ENCODE measurements at places on chromosomes 2 and 18.

GRCh38 chr2:120265006-120265405 lies 12.4 kb downstream of the RALB start:
- no peak for DNase-seq

DNA sequence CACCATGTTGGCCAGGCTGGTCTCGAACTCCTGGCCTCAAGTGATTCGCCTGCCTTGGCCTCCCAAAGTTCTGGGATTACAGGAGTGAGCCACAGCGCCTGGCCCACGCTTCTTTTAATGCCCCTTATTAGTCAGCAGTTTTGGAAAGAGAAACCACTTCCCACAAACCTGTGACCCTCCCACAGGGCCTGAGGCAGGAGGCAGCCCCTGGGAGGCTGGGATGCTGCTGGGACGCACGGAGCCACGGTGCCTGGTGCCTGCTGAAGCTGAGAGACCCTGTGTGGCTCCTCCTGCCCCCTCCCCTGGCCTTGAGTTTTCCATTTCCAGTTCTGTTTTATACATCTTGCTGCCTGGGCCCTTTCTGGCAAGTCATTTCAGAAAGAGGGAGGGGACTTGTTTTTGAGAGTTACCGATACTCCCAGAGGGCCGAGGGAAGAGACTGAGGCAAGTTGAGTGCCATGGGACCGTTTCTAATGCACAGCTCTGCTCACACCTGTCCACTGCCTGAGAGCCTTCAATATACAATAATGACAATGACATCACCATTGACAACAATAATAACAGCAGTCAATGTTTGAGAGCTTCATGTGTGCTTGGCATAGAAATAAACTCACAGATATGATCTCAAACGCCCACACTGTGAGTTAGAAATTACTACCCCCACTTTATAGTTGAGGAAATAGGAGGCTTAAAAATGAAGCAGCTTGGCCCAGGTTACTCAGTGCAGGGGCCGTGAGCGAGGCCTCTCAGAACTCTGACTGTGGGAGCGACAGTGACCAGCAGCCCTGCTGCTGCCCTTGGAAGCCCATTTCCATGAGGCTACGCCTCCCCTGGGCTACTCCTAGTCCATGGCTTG lies 78.1 kb upstream of the YWHAQ start:
- peak; percentile 11 for DNase-seq

DNA sequence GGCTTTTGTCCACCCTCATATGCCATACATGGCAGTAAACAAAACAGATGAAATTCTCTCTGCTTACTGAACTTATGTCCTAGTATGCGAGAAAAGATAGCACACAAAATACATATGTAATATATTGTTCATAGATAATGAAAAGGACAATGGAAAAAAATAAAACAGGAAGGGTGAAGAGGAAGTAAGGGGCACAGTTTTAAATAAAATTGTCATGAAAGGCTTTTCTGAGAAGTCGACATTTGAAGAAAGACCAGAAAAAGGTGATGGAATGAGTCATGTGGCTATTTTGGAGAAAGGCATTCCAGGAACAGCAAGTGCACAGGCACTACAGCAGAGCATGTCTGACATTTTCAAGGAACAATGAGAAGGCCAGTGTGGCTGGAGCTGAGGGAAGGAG lies 56.4 kb downstream of the KCNH7 start:
- no peak for DNase-seq

DNA sequence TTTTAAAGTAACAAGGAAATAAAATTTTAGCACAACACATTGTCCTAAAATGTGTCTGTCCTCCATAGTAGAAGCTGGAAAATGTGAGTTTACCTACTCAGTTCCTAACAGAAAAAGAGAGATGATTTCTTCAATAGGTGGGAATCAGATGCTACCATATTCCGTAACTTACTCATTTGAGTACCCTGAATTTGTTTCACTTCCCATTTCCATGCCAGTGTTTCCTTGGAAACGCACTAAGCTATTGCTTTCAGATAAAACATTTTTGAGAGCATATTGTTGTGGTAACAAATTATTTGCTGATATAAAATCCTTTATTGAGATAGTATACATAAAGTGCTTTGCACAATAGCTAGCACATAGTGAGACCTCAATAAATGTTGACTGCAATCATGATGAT lies 137.5 kb upstream of the BARD1 start:
- no peak for DNase-seq

DNA sequence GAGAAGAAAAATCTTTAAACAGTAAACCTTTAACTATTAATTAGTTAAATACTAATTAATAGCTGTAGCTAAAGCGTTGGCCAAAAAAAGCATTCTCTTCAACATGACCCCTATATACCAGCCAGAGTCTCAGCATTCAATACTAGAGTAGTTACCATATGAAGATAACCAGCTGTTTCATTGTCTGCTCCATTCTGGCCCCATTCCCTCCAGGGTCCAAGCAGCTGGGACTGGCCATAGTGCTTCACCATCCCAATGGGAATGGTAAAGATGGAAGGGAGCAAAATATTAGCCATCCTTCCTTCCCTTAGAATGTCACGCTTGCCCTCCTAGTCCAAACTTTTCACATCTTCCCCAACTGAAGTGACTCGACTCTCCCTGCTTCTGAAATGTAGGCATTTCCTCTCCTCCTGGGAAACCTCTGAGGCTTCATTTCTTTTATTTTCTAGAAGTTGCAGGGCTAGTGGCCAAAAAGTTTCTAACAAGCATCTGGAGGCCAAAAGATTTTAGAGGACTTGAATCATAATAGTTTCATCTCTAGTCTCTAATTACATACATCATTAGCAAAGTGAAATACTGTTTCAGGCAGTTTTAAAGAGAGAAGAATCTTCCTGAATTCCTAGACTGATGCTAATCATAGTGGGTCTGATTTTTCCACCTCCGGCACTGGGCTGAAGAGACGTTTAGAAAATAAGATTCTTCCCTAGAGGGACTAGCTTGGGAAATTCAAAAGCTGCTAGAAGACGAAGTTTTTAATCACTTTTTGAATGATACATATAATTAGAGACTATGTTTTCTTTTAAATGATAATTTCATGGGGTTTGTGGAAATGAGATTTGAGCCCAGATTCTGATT lies 52.7 kb downstream of the CCDC68 start:
- no peak for DNase-seq

- DNase-seq, result no peak
These were observed 2.1 kb downstream of the ST8SIA5 start for GRCh38 chr18:46754661-46755292.

DNA sequence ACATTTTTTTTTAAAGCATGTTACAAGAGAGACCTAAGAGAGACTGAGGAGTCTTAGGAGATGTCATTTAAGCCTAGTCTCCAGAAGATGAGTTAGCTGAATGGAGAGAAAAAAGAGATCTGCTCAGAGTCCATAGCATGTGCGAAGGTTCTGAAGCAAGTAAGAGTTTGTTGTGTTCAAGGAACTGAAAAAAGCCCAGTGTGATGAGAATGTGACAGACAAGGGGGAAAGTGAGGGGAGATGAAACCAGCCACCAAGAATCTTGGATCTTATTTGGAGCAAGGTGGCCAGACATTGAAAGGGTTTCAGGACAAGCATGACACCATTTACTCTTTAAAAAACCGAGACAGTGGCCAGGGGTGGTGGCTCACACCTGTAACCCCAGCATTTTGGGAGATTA lies 5.2 kb upstream of the MOB1A start:
- no peak for DNase-seq

DNA sequence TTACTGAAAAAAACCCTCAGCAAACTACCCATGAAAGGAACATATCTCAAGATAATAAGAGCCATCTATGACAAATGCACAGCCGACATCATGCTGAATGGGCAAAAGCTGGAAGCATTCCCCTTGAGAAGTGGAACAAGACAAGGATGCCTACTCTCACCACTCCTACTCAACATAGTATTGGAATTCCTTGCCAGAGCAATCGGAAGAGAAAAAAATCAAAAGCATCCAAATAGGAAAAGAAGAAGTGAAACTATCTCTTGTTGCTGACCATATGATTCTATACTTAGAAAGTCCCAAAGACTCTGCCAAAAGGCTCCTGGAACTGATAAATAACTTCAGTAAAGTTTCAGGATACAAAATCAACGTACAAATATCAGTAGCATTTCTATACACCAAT lies 40.6 kb upstream of the MSTN start:
- no peak for DNase-seq

GRCh38 chr2:231679908-231680284 lies 28.4 kb upstream of the PTMA start:
- no peak for DNase-seq

- no peak for DNase-seq
These were observed 222.9 kb upstream of the FN1 start for GRCh38 chr2:215658635-215659305.

DNA sequence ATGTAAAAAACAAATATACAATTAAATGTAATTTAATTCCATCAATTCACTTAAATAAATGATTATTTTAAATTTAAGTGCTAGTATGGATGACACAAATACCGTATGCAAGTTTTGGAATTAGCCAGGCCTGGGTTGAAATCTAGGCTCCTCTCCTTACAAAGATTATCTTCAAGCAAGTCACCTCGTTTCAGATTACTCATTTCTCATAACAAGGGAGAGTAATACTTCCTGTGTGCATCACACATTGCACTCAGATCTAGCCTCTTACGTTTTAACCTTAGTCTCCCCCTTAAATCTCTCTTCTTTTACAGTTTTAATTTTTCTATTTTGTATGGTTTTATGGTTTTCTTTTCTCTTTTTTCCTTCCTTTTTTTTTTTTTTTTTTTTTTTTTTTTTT lies 1475.9 kb upstream of the NXPH2 start:
- DNase-seq, result no peak

DNA sequence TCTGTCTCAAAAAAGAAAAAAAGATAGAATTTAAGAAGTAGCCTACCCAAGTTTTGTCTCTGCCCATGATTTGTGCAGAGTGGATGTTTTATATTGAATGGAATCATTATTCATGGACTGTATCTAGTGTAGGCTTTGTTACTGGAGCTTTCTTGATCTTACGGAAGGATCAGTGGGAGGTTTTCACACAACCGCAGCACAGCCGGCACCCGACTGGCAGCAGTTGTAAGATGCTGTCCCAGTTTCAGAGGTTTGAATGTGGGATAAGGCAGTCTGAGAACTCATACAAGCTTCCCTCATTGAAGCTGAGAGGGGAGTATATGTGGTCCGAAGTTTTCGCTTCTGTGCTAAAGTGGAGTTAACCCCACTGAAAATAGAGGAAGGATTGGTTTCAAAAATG lies 19.7 kb upstream of the SAG start:
- no peak for DNase-seq

DNA sequence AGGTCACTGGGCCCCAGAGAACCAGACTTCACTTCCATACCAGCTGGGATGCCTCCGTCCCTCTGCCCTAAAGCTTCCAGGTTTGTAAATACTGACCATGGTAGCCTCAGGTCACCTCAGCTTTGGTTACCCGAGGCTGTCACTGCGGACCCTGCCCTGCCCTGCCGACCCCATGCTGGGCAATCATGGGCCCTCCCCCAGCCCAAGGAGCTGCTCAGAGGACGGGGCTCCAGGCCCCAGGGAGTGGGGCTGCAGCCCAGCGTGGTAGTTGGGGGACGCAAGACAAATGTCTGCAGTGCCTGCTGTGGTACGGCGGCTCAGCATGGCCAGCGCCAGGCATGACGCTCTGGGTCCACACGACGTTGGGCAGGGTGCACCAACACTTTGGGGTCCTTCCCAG lies 25.3 kb downstream of the RAMP1 start:
- DNase-seq, result no peak

GRCh38 chr18:12031846-12032245 lies 50.5 kb downstream of the IMPA2 start:
- no peak for DNase-seq

DNA sequence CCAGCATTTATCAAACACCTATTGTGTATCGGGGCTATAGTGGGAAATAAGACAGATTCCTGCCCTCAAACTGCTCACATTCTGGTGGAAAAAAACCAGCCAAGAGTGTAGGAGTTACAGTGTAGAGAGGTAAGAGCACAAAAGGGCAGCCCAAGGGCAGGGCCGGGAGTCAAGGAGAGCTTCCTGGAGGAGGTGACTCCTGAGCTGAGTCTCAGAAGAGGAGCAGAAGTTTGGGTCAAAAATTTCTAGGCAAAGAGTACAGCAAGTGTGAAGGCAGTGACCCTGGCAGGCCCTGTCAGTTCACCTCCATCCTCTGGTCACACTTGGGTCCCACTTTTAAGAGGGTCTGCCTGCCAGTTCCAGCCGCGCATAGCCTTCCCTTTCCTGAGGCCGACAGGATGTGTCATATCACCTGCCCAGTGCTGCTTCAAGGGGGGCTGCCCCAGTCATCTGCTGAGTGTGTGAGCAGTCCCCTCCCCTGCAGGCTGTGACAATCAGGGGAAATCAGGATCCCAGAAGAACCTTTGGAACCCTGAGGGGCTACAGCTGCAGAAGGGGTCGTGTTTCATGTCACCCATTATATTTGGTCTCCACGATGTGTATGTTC lies 118.4 kb downstream of the GLI2 start:
- no peak for DNase-seq

- DNase-seq, result no peak
These were observed 248.8 kb downstream of the NRXN1 start for GRCh38 chr2:50783111-50783510.

DNA sequence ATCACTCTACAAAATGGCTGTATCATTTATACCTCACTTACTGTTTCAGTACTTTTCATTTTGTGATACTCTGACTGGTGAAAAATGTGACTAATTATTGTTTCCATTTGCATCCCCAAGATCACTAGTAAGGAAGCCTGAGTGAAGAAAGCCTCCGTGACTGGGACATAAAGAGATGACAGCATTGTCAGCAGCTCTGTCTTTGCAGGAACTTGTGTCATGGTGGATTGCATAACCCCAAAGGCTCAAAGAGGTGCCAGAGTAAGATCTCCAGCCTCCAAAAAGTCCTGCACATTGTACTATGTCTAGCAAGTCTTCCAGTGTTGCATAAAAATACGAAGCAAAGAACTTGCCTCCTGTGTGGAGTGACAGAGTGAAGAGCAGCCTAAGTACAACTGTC lies 187.5 kb upstream of the CRIM1 start:
- no peak for DNase-seq

- DNase-seq, result no peak
These were observed 206.7 kb downstream of the HDAC4 start for GRCh38 chr2:239193925-239194677.

DNA sequence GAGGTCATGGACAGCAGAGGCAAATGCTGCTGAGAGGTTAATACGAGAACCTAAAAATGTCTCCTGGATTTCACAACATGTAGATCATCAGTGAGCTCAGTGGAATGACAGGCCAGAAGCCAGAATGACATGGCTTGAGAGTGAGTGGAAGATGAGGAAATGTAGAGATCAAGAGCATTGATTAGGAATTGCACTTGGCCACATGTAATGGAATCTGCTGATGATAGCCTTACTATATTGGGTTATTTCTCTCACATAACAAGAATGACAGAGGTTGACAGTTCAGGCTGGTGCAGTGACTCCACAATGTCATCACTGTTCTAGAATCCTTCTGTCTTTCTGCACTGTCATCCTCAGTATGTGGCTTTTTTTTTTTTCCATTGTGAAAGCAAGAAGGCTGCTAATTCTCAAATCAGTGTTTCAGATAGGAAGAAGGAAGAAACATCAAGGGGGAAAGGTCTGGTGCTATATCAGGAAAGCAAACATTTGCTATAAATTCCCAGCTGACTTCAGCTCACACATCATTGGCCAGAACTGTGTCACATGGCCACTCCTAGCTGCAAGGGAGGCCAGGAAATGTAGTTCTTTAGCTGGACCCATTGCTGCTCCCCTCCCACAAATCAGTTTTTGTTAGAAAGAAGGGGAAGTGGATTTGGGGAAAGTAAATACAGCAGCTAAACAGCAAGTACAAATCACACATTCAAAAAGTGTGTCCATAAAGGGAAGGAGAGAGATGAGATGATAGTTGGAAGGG lies 127.2 kb downstream of the FAM161A start:
- DNase-seq, result no peak

Measured in CD4-positive, alpha-beta T cell treated with Interleukin-15 for 4 hours (primary cell).